ENCODE measurements at places on chromosomes 1 and 21.

DNA sequence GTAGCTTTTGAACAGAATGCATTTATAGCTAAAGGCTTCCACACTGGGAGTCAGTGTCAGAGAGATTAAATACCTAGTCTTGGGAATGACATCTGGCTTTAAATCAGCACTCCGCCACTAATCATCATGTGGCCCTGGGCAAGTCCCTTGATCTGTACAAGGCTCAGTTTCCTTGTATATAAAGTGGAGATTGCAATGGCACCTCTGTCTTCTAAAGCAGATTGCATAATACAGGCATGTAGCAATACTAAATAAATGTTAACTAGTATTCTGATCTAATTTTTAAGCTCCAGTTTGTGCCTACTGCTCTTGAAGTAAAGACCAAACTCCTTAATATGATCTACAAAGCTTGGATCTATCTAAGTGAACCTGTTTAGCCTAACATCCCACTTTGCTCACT, 249.4 kb downstream of the PLPP3 start:
- DNase-seq = no peak

DNA sequence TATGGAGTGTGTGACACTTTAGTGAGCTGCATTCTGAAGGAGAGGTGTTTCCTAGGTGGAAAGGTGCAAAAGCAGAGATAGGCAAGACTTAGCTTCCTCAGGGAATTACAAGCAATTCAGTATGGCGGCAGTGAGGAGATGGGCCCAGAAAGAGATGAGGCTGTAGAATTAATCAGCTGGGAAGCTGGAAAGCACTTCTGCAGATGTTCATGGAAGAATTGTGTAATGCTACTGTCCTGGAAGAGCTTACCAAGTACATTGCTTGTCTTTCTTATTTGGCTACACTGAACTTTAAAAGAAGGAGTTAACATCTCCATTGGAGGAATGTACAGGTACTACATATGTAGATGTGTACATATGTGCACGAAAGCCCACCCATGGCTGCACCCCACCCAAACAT, 103.7 kb upstream of the DPT start:
- no peak for DNase-seq

DNA sequence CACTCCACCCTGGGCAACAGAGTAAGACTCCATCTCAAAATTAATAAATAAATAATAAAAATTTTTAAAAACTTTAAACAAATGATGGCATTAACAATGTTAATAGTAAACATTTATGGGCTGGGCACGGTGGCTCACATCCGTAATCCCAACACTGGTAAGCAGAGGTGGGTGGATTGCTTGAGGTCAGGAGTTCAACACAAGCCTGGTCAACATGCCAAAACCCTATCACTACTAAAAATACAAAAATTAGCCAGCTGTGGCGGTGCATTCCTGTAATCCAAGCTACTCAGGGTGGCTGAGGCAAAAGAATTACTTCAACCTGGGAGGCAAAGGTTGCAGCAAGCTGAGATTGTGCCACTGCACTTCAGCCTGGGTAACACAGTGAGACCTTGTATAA, 9.0 kb upstream of the L1TD1 start:
- no peak for DNase-seq

DNA sequence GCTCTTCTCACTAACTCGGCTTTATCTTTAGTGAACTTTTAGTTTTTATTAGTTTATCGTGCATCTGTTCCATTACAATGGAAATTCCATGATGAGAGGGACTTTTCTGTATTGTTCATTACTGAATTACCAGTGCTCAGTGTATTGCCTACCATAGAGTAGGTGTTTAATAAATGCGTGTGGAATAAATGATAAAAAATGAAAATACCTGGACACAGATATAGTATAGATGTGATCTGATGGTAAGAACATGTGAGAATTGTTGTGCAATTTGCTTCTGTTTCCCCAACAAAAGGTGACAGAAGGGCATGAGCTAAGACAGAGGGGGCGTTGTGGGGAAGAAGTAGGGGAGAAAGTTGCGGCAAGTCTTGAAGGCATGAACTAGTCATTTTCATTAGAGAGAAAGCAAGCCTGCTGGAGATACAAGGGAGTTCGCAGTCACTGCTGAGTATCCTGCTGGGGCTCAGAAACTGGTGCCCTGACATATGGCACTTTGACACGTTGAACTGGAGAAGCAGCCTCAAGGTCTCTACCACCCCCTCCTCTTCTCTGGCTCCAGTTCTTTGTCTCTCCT, 5.6 kb upstream of the COG2 start:
- no peak for DNase-seq

DNA sequence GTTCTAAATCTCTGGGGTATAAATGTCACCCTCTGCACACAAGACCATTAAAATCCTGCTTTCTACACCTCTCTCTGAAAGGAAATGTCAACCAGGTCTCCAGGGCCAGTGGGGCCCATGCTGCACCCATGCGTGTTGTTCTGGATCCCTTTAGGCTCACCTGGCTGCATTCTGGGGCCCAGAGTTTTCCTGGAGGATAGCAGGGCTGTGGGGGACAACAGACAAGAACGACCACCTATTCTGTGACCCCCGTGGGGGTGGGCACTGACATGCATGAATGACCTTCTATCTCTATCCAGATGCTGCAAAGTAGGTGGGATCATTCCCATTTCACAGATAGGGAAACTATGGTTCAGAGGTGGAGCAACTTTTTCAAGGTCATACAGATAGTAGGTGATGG, 41.6 kb downstream of the TNNT2 start:
- DNase-seq = no peak

DNA sequence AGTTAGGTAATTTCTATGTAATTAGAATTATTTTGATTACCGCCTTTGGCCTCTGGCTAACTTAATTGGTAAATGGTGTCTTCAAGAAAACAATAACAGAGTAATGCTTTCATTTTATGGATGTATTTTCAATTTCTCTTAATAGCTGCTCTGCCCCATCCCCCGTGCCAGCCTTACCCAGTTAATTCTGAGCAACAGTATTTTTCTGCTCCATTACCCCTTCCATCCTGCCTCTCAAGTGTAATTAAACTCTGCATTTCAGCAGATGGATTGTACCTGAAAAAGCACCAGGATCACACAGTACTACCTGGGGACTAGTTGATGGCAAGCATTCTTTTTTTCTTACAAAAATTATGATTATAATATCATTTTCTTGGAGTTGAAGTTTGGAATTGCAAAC, 104.2 kb downstream of the KIAA0319L start:
- DNase-seq = no peak

DNA sequence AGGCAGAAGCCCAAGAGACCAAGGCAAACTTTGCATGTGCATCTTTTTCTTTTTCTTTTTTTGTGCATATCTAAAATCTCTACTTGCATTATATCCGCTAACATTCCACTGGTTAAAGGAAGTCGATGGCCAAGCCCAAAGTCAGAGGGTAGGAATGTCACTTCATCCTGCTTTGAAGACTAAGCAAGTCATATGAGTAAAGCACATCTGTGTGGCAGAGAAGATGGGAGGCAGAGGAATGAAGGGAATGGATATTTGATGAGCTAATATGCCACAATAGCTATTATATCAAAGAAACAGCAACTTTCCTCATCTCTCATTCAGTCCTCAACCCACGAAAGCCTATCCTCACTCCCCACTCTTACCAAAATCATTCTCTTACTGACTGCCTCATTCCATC, 59.3 kb downstream of the RNF220 start:
- no peak for DNase-seq

DNA sequence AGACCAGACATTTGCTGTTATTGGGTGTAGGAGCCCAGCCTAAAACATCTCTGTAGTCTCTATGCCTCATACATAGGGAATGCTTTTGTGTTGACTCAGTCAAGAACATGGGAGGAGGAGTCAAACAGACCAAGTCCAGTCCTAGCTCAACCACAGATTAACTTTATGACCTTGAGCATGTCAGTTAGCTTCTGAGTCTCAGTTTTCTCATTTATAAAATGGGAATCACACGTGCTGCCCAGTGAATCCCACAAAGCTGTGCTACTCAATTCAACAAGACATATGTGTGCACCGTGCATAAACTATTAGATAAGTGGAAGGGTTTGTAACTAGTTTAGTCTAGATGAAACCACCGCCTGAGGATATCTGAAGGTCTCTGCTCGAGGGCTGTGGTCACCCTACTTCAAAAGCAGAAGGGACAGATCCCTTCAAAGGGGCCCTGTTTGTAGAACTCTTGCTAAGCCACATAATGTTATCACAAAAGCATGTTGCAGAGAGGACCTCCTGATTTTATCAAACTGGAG, 109.5 kb upstream of the NFIA start:
- DNase-seq = no peak

- DNase-seq = no peak
Observed at GRCh38 chr1:221751226-221751887, 9.5 kb upstream of the DUSP10 start.

DNA sequence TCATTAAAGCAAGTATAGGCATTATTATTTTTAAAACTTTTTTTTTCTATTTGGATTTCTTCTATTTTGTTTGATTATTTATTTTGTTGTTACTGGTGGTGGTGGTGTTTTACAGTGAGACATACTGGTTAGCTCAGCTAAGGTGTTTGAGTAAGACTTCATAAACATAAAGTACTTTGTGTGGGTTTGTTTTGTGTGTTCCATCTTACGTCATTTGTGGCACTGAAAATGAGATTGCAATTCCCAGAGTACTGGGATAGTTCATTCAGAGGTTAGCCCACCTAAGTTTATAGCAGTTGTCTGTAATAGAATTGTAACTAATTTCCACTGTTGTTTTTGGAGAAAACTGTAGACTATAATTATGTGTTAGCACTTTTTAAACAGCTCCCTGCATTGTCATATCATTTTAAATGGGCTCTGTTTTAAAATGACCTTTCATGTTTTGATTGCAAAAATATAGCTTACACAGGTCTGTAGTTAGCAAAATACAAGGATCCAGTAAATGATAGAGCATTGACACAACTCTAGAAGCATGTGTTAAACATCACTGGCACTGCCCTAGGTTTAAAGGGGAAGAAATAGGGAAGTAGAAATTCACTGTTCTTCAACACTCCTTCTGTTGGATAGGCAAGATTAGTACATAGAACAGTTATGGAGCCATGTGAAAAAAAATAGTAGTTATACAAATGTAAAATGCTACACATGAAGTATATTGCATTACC, 171.7 kb downstream of the NFIA start:
- no peak for DNase-seq

DNA sequence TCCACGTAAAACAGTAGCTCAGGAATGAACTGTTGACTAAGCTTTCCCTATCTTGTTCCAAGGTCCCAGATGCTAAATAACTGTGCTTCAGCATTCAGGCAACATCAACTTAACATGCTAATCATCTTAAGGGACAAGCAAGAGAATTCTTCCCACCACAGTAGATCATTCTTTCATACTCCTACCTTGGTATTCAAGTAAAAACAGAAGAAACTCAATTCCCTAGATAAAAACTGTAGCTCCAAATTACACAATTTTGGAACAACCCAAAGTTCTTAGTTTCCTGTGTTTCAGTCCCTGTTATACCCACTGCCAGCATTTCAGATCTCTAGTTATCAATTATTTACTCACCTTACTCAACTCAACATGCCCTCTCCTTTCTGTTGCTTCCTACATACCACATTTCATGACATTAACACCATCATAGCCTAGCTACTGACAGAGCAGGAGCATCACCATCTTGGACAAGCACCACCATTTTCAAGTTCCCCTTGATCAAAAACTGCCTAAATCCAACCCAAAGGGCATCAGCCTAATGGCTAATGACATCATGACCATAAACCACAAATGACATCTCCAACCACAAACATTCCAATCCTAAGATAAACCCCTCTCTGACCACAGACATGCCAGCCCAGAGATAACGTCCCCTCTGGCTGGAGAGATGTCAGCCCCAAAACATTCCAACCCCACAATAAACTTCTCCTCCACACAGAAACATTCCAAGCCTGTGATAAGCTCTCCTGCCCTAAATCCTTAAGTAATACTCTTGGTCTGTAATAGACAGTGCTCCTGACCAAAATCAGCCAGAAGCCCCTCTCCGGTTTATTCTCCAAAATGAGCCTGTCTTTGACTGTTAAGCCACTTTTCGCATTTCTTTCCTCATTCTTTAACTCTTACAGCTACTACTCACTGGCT, 191.2 kb downstream of the RERE start:
- no peak for DNase-seq

GRCh38 chr21:34599534-34600101, 15.3 kb downstream of the RCAN1 start:
- no peak for DNase-seq

DNA sequence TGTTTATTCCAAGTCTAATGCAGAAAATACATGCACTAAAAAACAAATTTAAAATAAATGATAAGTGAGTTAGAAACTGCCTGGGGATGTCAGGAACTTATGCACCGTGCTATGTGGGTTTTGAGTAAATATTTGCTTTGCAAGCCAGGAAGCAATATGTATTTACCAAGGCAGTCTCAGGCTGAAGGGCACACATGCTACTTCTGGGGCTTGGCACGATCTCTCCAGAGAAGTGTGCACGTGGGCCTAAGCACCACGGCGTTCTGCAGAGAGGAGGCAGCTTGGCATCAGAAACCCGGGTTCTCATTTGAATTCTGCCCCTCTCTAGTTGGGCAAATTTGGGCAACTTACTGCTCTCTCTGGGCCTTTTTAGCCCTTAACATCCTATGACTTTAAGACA, 72.6 kb upstream of the ROR1 start:
- no peak for DNase-seq

DNA sequence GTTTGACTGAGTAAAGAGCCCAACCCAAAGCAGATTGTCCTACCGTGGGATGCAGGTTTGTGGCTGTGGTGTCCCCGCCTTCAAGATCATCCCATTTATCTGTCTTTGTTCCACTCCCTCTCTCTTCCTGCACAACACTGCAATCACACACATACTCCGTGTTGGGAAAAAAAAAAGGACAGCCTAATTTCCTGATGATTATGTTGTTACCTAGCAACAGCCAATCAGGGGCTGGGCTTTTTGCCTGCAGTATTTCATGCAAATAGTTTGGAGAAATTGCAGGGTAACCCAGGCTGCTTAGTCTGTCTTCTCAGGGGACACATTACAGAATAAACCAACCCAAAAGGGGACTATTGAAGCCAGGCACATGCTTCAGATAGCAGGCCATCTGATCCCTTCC, 38.3 kb downstream of the PHC2 start:
- DNase-seq = no peak

DNA sequence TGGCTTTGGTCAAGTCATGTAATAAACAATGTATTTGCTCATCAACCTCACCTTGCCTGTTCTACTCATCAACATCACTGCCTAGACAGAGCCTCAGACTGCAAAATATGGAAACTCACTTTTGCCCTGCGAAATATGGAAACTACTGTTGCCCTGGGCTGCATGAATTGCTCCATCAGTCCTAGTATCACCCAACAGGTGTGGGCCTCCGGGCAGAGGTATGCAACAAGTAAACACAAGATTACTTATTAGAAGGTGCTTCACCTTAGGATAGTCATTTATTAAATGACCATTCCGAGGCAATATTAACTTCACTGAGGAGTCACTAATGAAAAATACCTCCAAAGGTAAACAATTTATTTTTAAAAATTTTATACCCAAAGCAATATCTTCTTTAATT, 286.7 kb downstream of the BACH1 start:
- DNase-seq = no peak

DNA sequence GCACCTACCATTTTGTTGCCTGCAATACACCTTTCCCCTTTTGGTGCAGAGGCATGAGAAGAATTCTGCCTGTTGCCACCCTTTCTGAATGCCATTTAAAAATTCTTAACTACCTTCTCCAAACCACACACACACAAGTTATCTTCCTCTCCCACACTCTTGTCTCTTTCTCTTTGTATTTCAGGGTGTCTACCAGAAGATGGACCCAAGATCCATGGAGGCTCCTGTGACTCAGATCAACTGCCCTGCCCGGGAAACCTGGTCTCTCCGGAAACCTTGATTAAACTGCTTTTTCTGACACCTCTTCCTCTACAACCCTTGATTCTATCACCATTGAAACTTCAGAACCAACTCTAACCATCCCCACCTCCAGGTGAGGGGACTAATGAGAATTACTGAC, 2.4 kb upstream of the TARS2 start:
- no peak for DNase-seq

Measured in progenitor cell of endocrine pancreas (in vitro differentiated cells).